ENCODE measurements at places on chromosomes 7 and 10. TPM values are rescaled to one million over a fixed set of nuclear protein-coding genes. Genes with fewer than 3 reads are reported as not detected.

DNA sequence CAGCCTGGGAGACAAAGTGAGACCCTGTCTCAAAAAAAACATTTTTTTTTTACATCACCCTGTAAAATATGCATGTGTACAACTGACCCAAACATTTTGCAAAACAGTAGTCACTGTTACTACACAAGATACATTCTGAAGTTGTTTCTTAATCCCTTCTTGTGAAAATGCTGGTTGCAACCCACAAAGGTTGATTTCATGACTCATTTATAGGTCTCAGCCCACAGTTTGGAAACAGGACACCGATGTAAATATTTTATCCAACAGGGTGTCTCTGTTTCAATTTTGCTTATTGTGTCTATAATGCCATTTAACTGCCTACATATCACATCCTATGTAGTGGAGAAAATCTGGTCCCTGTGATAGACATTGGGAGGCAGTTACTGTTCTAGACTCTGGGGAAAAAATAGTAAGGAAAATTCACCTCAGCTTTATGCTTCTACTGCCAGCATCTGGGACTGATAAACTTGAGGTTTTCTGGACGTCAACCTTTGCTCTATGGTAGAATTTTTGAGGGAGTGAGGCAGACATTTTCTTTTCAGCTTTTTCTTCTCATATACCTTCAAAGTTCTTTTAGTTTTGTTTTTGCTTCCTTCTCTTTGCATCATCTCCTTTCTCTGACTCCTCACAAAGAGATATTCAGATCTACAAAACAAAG, 1.6 kb upstream of the RAB19 start:
- DNase-seq = no peak

DNA sequence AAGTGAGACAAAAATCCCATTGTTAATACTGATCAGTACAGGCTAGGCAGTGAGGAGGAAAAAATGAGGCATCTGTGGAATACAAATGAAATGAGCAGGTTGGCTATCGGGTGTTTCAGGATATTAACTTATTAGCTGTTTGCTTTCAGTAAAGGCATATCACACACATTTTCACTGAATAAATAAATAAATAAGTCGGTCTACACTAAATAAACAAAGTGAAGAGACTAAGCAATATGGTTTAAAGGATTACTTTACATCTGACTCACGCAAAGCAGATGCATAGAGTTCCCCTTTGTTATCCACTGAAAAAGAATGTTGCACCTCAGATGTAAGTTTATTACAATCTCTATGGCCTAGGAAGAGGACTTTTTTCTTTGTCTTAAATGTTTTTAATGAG, 6.3 kb upstream of the SEMA3A start:
- DNase-seq = no peak

DNA sequence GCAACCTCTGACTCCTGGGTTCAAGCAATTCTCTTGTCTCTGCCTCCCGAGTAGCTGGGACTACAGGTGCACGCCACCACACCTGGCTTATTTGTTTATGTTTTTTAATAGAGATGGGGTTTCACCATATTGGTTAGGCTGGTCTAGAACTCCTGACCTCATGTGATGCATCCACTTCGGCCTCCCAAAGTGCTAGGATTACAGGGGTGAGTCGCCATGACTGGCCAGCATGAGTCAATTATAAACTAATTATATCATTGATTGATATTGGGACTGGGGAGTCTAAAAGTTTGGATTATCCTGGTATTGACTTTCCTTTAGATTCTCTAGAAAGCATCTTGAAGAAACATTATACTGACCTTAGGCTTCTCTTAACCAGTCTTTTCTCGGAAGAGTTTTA, 73.9 kb upstream of the CCNY start:
- DNase-seq = no peak

- DNase-seq = no peak
These were observed 54.9 kb downstream of the FAM171A1 start for GRCh38 chr10:15316145-15316544.

GRCh38 chr10:43091846-43092245, 15.0 kb downstream of the RET start:
- no peak for DNase-seq

- DNase-seq = no peak
These were observed 78.4 kb downstream of the PDE1C start for GRCh38 chr7:31991846-31992245.

- DNase-seq = no peak
These were observed 27.8 kb upstream of the LBX1 start for GRCh38 chr10:101257084-101257483.

DNA sequence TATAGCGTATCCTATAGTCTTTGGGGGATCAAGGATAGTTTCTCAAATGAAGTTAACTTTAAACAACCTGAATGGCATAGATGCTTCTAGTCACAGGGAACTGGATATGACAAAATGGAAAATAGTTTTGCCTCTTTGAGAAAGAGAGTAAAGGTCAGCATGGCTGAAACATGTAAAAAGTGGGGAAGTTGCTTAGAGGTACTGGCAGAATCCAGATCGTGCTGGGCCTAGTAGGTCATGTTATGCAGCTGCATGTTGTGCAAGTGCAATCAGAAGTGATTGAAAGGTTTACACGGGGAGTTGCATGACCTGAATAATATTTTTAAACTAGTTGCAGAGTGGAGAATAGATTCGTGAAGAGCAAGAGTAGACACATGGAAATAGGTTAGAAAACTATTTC, 201.1 kb upstream of the HDAC9 start:
- DNase-seq = no peak

- DNase-seq = no peak
These were observed 61.1 kb upstream of the CALD1 start for GRCh38 chr7:134718211-134718875.

- no peak for DNase-seq
These were observed 129.9 kb upstream of the AGK start for GRCh38 chr7:141421306-141421705.

DNA sequence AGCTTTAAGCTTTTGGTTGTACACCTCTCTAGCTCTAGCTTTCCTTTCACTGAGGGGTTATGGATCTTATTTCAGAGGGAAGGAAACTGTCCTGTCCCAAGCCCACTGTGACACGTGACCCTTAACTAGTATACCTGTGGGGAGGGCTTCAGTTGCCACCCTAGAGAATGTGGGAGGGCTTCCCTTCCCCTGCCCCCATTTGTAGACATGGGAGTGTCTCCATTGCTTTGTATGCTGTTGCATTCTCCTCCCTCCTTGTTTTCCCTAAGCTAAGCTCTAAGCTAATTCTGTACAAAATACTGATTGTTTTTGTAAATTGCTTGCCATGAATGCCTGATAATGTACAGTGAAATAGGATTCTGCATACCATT, 11.2 kb downstream of the LUC7L2 start:
- DNase-seq = no peak

DNA sequence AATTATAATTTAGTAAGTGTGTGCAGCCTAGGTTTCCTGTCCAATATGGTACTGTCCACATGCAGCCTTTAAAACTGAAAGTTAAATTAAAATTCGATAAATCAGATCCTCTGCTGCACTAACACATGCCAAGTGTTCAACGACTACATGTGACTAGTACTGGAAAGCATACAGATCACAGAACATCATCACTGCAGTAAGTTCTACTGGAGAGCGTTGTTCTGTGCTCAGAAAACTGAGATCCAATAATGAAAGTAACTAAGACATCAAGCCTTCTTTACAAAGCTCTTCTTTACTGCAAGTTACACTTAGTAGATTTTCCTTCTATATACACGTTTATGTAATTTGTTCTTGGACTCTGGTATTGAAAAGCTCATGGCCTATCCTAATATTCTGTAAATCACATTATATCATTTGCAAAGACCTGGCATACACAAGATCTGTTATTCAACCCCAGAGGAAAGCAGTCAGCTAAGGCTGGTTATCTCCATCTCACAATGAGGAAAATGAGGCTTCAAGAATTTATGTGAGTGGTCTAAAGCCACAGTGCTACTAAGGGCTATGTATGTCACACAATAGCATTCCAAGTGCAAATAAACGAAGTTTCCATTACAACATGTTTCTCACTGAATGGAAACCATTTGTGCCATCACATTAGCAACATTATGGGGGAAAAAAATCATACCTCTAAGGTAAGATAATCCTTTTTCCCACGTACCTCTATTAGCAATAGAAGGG, 77.6 kb downstream of the VPS41 start:
- no peak for DNase-seq

GRCh38 chr10:120530699-120531098, 73.7 kb downstream of the PLPP4 start:
- no peak for DNase-seq

- no peak for DNase-seq
These were observed 21.2 kb downstream of the PFKFB3 start for GRCh38 chr10:6223981-6224380.

DNA sequence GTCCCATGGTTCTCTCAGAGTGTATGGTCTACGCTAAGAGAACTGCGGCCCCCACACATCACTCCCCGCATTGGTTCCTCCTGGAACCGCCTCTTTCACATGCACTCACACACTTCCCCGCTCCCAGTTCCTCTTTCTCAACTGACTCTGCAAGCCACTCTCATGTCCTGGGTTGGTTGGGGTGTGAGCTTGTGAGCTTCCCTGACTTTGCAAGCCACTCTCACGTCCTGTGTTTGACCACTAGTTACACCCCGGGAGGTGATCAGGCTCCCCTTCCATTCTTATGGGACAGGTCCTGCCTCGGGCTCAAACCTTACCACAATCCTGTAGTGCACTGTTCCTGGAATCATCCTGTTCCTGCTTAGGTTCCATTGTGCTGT, 105.0 kb downstream of the TRIM24 start:
- no peak for DNase-seq

DNA sequence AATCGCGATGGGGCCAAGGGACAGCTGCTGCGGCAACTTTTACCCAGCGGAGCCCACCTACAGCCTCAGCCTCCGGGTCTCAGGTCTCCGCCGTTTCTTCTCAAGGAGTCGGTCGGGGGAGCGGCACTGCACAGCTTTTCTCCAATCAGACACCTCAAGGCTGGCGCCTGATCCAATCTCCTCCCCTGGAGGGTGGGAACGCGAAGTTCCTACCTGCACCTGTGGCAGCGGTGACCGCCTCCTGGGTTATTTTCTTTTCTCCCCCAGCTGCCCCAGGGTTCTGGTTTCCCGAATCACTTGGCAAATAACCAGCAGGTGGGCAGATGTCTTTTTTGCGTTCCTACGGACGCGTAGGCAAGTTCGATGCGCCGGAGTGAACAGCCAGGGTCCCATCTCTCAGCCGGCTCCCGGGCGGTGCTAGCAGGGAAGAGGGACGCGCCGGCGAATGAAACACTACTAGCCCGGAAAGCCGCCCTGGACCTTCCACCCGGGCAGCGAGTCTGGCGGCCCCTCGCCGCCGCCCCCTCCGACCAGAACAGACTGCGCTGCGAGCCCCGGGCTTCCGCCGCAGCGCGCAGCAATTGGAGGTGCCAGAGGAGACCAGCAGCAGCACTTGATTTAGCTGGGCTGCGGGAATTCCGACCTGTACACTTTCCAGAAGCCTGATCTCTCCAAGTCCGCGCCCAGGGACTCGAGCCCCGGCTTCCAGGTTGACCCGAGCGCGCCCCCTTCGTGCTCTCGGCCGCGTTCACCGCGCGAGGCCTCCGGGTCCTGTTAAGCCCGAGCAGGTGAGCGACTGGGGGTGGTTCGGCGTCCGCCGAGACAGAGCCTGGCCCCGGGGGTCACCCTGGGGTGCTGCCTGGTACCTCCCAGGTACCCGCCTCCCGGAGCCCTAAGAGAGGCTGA, at the start of gene PRR15:
TSS of gene PRR15 (plus strand) at position 246 of the 906 bp plus-strand sequence. CDS start 2,495 bp downstream, outside the sequence.
- no peak for DNase-seq

- no peak for DNase-seq
These were observed 48.1 kb downstream of the CTTNBP2 start for GRCh38 chr7:117825132-117825531.

DNA sequence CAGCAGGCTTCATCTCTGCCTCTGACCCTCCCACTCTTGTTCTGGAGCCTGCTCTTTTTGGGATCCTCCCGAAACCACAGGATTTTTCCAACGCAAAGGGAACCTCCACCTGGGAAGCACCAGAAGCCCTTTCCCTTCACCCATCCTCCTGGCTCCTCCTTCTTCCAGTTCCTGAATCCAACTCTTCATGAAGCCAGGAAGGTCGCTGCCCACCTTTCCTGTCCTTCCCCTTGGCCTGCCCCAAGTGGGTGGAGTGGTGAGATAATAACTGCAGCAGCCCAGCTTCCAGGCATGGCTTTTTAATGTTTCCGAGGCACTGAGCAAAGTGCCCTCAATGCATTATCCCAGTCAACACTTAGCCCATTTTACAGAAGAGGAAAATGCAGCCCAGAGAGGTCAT, 70.8 kb upstream of the EEPD1 start:
- DNase-seq = no peak

GRCh38 chr10:125026974-125027735, 85.2 kb downstream of the ZRANB1 start:
- no peak for DNase-seq

DNA sequence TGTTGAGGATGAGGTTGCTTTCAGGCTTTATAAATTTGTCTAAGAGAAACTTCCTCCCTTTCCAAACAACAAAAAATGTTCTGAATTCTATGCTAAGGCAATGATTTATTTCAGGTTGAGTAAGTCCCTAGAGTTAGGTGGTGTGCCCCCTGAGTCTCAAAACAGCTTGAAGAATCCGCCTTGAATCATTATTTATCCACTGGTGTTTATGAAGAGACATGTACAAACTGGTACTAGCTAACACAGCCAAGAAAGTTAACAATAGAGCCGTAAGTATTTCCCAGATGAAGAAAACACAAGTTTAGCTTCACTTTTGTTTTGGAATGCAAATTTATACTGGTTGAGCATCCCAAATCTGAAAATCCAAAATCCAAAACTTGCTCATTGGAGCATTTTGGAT, 66.2 kb upstream of the SRPK2 start:
- DNase-seq = no peak

DNA sequence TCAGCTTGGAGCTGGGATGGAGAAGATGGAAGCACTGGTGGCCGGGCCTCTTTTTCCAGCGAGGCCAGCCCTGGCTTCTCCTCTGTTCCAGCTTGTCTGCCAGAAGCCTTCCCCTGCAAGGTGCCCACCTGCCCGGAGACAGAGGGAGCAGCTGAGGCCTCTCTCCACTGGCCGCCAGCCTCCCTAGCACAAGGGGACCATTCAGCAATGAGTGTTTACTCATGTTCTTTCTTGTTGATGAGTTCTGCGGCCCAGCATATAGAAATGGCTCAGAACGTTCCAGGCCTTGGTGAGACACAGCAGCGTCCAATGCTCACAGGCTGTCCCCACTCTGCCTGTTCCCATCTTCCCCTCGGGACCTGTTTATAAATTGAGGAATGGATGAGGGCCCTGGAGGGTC, 47.3 kb downstream of the CHST3 start:
- no peak for DNase-seq

ADIRF gene
- 404 TPM for polyA plus RNA-seq

LRRC18 gene
- polyA plus RNA-seq = 0.47 TPM

BLNK gene
- 1.9 TPM for polyA plus RNA-seq

KAT6B gene
- polyA plus RNA-seq = 14.7 TPM

SPDYE2B gene
- polyA plus RNA-seq = not detected

NYAP1 gene
- 1.5 TPM for polyA plus RNA-seq

ZNF680 gene
- 8.4 TPM for polyA plus RNA-seq

NAT16 gene
- polyA plus RNA-seq = not detected

OPALIN gene
- not detected for polyA plus RNA-seq

GNG11 gene
- 31.9 TPM for polyA plus RNA-seq

WASHC2C gene
- 27.1 TPM for polyA plus RNA-seq

STAG3 gene
- 0.61 TPM for polyA plus RNA-seq

LSM8 gene
- polyA plus RNA-seq = 27.7 TPM

ANKRD7 gene
- polyA plus RNA-seq = 0.10 TPM

CDC14C gene
- 0.09 TPM for polyA plus RNA-seq
